ENCODE measurements at places on chromosomes 7 and 10.

GRCh38 chr10:50248598-50248997 lies 2.7 kb downstream of the ASAH2 start:
- DNase-seq, result no peak

DNA sequence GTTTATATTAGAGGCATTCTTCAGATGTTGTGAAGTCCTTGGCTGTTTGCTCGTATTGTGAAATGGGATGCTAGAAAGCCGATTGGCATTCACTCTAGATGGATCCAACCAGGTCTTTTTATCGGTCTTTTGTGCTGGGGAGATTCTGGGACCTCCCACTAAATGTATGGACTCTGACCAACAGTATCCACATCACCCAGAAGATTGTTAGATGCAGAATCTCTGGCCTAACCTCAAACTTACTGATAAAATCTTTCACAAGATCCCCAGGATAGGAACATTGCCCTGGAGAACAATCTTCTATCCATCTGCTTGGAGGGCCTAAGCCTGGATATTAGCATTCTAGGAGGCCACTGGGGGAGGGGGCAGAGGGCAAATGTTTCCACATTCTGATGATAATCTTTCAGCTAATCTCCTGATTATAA lies 160.9 kb downstream of the PLXDC2 start:
- DNase-seq, result no peak

- DNase-seq, result no peak
Observed at GRCh38 chr7:67402280-67402679, 405.6 kb downstream of the TYW1 start.

DNA sequence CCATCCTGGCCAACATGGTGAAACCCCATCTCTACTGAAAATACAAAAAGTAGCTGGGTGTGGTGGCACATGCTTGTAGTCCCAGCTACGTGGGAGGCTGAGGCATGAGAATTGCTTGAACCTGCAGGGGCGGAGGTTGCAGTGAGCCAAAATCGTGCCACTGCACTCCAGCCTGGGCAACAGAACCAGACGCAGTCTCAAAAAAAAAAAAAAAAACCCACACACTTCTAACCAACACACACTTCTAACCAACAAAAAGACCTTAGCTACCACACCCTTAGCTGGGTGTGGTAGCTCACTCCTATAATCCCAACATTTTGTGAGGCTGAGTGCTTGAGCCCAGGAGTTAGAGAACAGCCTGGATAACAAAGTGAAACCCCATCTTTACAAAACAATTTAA lies 33.9 kb upstream of the SPOCK2 start:
- no peak for DNase-seq

DNA sequence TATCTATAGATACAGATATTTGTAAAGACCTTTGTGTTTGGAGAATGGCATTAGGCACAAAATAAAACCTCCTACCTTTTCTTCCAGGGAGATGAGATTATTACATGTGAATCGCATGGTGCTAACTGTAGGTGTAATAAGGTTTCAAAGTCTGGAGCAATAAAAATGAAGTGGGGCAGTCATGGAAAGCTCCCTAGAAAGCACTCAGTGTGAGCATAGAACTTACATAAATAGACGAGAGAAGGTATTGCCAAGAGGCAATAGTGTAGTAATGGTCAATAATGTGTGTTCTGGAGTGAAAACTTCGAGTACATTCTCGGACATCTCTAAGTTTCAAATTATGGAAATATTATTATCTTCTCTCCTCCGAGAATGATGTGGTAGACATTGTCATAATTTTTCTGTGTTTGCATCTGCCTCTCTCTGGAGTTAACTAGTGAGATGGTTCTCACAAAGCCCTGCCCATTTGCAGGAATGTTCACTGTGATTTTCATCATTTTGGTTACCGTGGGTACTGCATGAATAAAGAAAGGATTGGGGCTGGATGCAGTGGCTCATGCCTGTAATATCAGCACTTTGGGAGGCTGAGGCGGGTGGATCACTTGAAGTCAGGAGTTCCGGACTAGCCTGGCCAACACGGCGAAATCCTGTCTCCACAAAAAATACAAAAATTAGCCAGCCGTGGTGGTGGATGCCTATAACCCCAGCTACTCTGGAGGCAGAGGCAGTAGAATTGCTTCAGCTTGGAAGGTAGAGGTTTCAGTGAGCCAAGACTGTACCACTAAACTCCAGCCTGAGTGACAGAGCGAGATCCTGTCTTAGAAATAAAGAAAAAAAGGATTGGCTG lies 10.6 kb downstream of the VIM start:
- no peak for DNase-seq

Data from NCI-H1930 (cell line).